IMR-90 (cell line): ENCODE measurements at places on chromosomes 2 and 18. TPM values are rescaled to one million over a fixed set of nuclear protein-coding genes. Genes with fewer than 3 reads are reported as not detected.

IHH gene
- total RNA-seq: not detected in 2 replicates

GCKR gene
- under 0.01 TPM in 1 of 2 replicates, not detected in the other for total RNA-seq

CFAP210 gene
- total RNA-seq: not detected in 2 replicates

GREB1L gene
- total RNA-seq: under 0.01 TPM in 1 of 2 replicates, not detected in the other

DNA sequence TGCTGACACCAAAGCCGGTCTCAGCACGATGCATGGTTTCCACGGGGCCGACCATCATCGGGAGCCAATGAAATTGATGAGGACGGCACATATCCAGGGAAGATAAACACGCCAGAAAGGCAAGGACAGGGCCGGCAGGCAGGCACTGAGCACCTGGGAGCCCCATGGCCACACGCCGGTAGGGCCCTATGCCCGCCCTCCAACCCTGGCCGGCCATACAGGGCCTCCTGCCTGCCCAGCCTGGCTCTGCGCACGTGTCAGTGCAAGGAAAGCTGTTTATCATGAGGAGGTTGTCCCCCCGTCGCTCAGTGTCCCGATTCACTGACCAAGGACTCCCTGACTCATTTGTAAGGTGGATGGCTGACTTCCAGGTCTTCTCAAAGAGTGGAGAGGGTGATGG, 237.5 kb downstream of the GLI2 start:
- no peak for DNase-seq

GRCh38 chr2:23445450-23445868, 60.5 kb downstream of the KLHL29 start:
- DNase-seq: peak; percentile 76

DNA sequence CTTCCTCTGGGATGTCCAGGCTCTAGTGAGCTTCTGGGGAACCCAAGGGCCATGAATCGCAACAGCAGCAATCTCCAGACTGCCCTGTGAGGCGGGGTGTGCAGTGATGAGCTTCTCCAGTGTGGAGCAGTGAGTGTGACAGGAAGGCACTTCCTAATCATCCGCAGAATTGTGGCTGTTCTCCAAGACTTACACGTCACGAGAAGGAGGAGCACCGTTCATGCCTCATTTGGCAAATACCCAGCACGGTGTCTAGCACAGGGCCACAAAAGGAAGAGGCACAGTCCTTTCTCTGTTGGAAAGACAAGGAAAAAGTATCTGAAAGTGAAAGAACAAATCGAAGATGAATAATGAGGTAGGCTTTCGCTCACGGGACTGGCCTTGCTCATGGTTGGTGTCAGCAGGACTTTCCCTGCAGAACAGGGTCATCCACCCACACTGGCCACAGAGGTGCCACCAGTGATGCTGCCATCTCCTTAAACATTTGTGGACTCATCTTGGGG, 125.1 kb upstream of the HAAO start:
- peak; percentile 95 for DNase-seq

GRCh38 chr2:2663401-2664036, 332.4 kb upstream of the MYT1L start:
- peak; percentile 24 for DNase-seq

DNA sequence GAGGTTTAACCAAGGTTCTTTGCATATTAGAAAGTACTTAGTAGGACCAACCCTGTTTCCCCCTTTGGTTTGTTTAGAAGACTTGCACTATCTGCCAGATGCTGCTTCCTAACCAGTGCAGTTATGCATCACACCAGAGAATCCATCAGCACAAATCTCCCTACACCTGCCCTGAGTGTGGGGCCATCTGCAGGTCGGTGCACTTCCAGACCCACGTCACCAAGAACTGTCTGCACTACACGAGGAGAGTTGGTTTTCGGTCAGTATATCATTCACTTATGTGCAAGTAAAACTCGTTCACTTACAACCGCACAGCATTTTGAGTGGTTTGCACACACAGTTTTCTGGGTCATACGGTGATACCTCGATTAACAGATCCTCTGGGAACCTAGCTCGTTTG, 69.7 kb downstream of the ZNF532 start:
- DNase-seq: no peak

DNA sequence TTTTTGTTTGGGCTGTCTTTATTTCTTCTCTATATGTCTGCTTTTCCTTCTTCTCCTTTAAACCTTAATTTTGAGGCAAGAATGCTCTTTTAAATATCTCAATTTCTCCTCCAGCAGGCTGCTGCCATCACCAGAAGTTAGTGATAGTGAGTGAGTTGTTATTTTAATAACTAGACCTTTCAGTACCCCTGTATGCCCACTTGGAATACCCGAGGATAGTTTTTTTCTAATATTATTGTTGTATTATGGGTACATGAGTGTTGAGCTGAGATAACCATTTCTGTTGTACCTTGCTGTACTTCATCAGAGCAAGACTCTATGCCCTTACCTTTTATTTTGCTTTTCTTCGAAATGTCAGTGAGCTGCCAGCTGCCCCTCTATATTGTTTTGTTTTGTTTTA, 50.1 kb downstream of the PPM1B start:
- DNase-seq: no peak

- no peak for DNase-seq
Measured at GRCh38 chr2:29789911-29790485, 131.4 kb downstream of the ALK start.

DNA sequence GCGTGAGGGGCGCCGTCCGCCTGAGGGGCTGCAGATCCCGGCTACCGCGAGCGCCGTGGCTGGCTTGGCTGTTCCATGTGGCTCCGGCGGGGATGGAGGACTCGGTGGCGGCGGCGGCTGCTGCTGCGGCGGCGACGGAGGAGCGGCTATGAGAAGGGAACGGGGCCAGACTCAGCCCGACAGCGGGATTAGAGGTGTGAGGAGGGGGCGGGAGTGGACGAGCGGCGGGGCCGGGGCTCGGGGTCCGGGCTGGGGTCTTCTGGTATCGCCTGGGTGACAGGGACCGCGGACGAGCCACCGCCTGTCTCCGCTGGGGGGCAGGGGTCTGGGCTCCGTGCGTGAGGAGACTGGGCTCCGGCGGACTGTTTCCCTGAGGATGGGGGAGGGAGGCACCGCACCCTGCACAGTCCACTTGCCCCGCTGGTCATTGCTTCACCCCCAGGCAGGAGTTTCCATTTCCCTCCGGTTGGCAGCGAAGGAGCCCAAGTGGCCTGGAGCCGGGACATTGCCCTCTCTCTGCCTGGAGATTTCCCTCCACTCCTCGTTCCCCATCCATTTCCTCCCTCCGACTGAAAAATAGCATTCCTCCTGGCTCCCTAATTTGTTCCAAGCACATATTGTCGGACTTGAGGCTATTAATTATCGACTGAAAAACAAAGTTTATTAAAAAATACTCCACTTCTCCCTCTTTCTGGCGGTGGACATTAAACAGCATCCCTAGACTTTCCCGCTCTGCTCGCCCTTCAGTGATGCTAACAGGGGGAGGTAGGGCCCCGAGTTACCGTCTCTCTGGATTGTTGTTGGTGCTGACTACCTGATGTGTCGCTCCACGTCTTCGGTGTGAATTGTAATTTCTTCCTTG, 577 bp downstream of the EHBP1 start:
- DNase-seq: peak; percentile 34
